ENCODE measurements at places on chromosomes 13 and 19.

DNA sequence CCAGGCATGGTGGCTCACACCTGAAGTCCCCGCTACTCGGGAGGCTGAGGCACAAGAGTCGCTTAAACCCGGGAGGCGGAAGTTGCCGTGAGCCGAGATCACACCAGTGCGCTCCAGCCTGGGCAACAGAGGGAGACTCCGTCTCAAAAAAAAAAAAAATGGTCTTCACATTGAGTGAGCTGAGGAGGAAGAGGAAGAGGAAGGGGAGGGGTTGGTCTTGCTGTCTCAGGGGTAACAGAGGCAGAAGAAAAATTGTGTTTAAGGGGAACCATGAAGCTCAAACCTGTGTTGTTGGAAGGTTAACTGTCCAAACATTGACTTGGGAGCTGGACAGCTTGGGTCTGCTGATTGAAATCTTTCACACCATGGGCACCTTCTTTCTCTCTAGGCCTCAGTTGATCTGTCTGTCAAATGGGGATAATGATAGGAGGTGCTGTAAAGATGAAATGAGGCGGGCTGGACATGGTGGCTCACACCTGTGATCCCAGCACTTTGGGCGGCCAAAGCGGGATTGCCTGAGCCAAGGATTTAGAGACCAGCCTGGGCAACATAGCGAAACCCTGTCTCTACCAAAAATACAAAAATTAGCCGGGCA lies 9.8 kb upstream of the SLC44A2 start:
- no peak for DNase-seq

- DNase-seq = no peak
These were observed 28.0 kb downstream of the UPF1 start for GRCh38 chr19:18859676-18860301.

DNA sequence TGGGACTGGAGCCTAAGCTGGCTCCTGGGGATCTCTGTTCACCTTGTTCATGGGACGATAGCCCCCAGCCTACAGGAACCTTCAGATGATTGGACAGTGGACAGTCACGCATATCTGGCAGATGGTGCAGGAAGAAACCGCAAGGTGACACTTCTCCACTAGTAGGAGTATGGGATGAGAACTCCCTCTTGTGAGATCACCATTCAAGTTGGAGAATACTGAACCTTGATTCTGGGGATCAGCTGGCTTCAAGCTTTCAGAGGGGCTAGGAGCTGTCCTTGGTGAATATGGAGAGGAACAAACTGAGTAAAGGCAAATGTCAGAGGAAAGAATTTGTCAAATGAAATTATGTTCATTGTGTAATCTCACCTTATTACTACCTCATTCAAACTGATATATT lies 204.5 kb downstream of the PDS5B start:
- no peak for DNase-seq

GRCh38 chr19:51751655-51752054 lies at the start of gene FPR1:
FPR1 (minus strand) TSS chr19:51751878; CDS start chr19:51746994, 4,884 bp downstream.
- DNase-seq = no peak

- peak; percentile 55 for DNase-seq
These were observed 2.4 kb downstream of the GDF15 start for GRCh38 chr19:18388100-18388959.

All from central memory CD4-positive, alpha-beta T cell (primary cell).